ENCODE measurements at places on chromosomes 2 and 18.
A peak's percentile ranks its signal among the peaks of the same experiment; 100 is the strongest.

GRCh38 chr2:133884739-133885381, 316.6 kb upstream of the NCKAP5 start:
- peak; percentile 37 for DNase-seq

DNA sequence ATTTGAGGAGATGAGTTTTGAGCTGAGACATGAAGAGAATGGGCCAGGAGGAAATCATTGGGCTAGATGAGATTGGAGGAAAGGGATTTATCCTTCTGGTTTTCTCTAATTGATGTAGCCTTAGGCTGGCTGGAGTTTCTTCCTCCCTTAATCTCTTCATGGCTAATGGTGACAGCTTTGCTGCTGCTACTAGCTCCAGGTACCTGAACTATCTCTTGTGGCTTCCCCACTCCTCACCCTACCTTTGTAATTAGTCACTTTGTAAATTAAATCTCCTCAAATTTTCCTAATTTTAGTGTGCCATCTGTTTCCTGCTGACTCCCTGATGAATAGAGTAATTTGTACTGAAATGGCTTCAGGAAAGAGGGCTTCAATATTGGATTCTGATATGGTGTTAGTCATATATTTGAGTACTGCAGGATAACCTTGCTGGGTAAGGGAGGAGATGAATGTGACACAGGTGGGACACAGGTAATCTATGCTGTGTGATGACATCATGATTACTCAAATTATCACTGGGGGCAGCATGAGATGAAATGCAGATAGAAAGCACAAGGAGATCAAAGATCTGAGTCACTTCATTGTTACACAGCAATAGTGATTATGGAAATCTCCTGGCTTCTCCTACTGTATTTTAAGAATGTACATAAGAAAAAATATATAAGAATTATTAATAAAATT, 1134.1 kb upstream of the DDX18 start:
- no peak for DNase-seq

DNA sequence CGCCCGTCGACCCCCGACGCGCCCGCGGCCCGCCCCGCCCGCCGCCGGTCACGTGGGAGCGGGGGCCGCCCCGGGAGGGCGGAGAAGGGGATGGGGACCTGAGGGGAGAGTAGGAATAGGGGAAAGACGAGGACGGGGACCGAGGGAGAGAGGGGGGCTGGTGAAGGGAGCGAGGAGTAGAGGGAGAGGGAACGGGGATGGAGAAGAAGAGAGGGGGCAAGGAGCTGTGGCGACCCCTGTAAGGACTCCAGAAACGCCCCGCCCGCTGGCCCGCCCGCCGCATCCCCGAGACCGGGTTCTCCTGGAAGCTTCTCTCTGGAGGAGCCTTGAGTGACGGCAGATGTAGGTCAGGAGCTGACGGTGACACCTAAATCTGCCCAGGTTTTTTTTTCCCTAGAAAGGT, 615 bp downstream of the ADNP2 start:
- DNase-seq = peak; percentile 46

DNA sequence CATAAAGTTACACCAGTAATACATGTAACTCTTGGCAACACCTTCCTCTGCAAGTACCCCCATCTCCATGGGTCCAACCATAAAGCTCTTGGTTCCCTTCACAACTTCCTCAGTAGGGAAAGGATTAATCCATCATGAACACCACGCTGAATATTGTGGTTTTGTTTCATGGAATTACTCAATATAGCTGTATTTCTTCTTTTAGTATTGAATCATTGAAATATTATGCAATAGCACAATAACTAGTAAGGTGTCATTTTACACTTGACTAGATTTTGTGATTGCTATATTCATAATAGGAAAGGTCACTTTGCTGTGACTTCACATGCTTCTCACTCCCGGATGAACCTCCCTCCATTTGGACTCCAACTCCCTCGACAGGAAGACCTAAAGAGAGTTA, 29.7 kb upstream of the PID1 start:
- no peak for DNase-seq

DNA sequence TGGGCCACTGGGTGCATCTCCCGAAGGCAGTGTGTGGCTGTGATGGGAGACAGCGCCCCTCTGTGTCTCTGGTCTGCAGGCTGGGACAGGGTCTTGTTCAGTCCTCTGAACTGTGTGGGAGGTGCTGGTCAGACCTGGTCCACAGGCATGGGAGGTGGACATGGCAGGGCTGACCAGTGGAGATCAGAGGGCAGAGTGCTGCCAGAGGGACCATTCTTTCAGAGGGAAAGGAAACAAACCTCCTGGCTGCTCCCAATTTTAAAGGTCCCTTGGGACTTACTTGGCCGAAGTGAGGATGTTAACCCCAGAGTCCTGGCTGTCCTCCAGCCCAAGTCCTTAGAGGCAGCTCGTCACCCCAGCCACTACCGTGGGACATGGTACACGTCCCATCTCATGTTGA, 4.0 kb downstream of the CAPN13 start:
- peak; percentile 7 for DNase-seq

- no peak for DNase-seq
Measured at GRCh38 chr2:127082974-127083373, 24.0 kb downstream of the BIN1 start.

DNA sequence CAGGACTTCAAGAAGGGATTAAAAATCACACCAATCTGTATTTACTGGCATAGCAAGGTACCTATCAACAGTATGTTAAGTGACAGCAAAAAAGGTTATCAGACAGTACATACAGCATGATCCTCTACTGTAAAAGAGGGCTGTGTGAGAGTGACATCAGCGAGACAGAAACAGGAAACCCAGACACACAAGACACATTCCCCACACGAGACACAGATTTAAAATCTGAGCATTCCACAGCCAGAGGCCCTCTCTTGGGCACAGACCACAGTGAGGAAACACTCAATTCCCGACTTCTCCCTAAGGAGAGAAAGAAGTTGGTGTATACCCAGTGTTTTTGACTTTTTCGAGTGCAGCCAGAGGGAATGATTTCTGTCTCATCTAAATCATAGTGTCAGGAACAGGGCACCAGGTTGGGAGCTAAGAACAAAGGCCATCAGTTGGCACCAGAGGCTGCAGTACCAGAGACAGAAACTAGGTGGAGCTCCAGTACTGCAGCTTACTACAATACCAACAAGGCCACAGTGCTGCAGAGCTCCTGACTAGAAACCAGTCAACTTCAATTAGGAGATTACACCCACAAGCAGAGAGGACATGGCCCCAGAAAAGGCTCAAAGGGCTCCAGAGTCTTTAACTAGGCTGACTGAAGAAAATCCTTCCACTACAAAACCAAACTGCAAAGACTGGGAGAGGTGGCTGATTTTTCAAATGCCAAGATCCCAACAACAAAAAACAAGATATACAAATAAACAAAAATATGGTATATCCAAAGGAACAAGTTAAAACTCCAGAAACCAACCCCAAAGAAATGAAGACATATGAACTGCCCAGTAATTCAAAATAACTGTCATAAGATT, 41.0 kb downstream of the UNC50 start:
- DNase-seq = peak; percentile 74

GRCh38 chr2:106664669-106665068, 177.5 kb downstream of the CD8B2 start:
- no peak for DNase-seq

DNA sequence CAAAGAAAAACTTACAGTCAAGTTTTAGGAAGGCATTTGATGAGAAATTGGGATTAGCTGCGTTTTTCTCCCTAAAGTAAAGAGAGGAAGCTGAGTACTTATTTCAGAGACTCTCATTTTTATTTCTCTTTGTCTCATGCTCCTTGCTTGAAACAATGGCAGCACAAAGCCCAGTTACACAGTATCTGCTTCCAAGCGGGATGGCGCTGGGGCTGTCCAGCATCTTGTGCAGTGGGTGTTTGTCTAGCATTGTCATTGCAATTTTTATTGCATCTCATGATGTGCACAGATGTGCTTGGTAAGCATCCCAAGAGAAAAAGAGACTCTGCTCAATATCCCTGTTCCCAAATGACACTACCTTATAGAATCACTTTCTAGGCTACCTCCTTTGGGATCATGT, 102.8 kb upstream of the ZNF521 start:
- DNase-seq = no peak

DNA sequence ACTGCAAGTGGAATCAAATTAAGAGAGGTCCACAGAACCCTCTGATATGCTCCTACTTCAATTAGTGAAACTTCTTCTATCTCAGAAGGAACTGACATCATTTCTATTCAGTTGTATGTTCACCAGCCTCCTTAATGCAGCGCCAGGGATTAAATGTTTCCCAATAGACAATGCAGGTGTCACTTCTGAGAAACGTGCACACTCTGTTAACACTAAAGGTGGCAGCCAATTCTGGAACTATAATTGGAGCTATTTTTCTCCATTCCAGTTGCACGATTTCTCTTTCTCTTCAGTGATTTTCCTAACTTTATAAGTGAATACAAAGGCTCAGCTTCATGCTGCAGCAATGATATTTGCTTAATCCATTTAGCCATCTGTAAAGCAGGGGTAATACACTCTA, 821.9 kb downstream of the TDRD15 start:
- DNase-seq = no peak

DNA sequence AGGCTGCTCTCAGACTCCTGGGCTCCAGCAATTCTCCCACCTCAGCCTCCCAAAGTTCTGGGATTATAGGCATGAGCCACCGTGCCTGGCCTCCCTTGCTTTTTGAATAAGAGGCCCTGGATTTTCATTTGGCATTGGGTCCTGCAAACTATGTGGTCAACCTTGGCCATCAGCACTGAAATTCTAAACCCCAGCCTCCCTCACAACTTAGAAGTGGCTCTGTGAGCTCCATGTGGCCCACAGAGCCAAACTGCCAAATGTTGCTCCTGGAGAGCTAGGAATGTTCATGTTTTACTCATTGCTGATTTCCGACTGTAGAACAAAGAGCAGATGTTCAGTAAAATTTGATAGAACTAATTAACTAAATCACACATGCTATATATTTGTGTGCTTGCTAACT, 210.6 kb upstream of the AGAP1 start:
- DNase-seq = peak; percentile 28

GRCh38 chr2:84847326-84848050, 33.4 kb downstream of the TRABD2A start:
- DNase-seq = peak; percentile 4

- DNase-seq = peak; percentile 84
Measured at GRCh38 chr18:77065221-77065981, 67.2 kb downstream of the MBP start.

DNA sequence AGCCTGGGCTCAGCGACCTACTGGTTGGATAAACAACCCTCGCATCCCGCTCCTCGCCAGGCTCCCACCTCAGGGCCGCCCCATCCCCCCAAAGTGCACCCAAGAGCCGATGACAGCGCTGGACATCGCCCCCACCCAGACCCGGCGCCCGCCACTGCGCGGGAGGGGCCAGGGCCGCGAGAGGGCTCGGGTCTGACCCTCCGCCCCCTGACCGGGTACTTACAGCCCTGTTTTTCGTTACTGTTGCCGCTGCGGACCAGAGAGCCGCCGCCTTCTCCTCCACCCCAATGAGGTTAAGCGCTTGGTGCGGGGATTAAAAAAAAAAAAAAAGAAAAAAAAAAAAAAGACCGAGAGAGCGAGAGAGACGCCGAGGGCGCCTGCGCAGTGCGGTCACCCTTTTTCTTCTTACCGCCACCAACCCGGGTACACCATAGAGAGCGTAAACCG, at the start of gene CLASP1:
Gene CLASP1, minus strand, starts transcription at position 314 of the 447 bp plus-strand sequence. CDS start 43,567 bp downstream, outside the sequence.
- no peak for DNase-seq

GRCh38 chr18:23835506-23835905, 146.3 kb downstream of the LAMA3 start:
- DNase-seq = no peak

- no peak for DNase-seq
Measured at GRCh38 chr2:181129364-181130056, 149.1 kb downstream of the UBE2E3 start.

GRCh38 chr2:134402410-134402809, 148.5 kb downstream of the MGAT5 start:
- DNase-seq = peak; percentile 92

- DNase-seq = no peak
Measured at GRCh38 chr2:68544811-68545210, 77.4 kb downstream of the APLF start.

DNA sequence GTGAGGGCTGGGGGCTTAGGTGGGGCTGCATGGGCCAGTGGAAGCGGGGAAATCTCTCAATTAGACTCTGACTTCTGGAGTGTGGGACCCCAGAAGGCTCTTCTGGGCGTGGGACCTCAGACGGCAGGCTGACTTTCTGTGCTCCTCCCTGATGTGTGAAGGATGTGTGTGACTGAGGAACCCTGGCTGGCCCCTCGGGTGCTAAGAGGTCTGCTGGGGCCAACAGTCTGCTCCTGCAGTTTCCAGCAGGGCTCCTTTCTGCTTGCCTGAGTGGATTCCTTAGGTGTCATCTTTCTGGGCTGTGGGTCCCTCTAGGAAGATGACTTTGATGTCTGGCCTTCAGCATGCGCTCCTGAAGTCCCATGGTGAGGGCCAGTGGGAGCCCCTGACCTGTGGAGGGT, 167.5 kb downstream of the DYSF start:
- no peak for DNase-seq

DNA sequence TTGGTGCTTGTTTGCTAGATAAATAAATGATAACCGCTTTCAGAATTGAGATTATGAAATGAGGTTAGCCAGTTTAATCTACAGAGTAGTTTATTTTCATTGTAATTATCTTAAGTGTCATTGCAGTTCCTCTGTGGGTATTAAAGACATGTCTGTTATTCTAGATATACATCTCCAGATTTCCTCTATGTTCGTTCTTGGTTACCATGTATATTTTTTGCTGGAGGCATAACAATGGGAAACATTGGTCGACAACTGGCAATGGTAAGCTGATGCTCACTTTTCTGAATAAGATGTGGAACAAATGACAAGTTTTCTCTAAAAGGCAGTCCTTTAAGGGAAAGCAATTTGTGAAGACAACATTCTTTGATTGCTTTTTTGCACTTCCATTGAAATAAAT, 18.7 kb downstream of the INSIG2 start:
- no peak for DNase-seq

DNA sequence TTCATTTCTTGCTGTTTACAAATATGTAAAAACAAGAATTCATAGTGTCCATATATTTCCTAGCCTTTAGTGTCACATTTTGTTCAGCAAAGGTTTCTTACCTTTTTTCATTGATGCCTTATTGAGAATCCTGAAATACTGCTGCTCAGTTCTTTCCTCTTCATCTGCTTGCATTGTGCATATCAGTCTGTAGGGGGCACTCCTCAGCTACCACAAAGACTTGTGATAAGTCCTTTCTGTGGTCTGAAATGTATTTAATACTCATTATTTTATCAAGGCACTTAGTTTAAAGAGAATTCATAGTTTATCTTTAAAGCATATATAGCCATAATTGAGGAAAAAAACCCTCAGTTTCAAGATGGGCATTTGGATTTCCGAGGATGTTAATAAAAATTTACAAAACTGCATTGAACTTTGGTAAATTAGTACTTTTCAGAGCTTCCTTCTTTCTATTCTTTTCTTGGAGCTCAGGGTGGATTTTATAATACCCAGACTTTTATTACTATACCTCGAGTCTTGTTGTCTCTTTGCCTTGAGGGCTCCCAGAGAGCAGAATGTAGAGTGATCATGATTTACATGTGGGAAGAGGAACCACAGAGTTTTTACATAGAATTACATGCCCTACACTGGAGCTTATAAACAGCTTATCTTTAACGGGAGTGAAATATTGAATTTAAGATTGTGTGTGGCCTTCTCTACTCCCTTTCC, 570.1 kb downstream of the PLCL1 start:
- DNase-seq = peak; percentile 70

- peak; percentile 59 for DNase-seq
Measured at GRCh38 chr18:433960-434359, 66.5 kb downstream of the COLEC12 start.

All from fibroblast of skin of scalp (primary cell).